H9 (cell line): ENCODE measurements at places on chromosomes 16 and 17. TPM values are rescaled to one million over a fixed set of nuclear protein-coding genes. Genes with fewer than 3 reads are reported as not detected.

The TEX2 gene
- 12.2 and 12.4 TPM in 2 replicates for total RNA-seq

The STAT5A gene
- total RNA-seq, result 4.3 and 6.4 TPM in 2 replicates

The RNF112 gene
- total RNA-seq, result 0.81 and 1.1 TPM in 2 replicates

GRCh38 chr17:55360971-55361370, 60.7 kb downstream of the MMD start:
- H3K27ac ChIP-seq, result no peak overlapping the region
- DNase-seq, result no peak
- no peak overlapping the region for H3K4me3 ChIP-seq
- H3K27me3 ChIP-seq, result no peaks in the 10 kb centered on the region

DNA sequence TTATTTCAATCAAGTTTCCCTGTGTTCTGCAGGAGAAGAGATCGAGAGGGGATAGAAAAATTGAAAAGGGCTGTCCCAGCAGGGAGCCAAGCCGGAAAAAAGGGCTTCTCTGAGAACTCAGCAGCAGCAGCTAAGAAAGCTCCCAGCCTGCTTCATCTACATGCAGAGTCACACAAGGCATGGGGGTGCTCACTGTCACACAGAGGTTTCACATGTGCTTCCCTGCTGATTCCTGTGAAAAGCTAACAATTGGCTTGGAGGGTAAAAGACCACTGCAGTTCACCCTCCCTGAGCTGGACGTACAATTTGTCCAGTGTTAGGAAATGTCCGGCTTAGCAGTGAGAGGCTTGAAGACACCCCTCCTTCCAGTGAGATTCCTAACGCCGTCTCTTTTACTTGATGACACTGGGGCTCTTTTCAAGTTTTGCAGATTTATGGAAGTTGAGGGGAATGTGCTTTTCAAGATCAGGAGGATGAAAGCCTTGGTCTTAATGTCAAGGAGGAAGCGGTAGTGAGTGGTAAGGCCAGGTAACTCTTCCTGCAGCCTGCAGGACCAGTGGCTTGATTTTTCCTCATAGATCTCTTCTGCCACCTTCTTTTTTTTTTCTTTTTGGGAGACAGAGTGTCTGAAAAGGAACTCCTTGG, 85.6 kb downstream of the WNT3 start:
- H3K27ac ChIP-seq, result no peak overlapping the region
- H3K4me1 ChIP-seq, result no peaks in the 10 kb centered on the region
- H3K36me3 ChIP-seq, result no peaks in the 10 kb centered on the region
- no peaks in the 10 kb centered on the region for H3K27me3 ChIP-seq

DNA sequence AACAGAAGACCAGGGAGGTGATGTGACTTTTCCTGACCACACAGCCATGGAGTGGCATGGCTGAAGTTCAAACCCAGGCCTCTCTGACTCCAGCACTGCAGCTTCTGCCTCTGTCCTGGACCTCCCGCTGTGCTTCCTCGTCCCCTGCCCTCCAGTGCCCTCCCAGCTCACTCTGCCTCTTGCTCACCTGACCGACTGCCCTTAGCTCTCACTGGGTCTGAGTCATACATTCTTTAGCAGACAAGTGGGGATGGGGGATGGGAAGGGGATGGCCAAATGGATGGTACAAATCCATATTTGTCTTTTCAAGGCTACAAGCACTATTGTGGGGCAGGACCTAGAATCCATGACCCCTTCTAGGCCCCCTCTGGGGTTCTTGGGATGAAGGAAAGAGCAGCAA, 33.0 kb downstream of the PITPNM3 start:
- peaks cover 3% of the 10 kb centered on the region for H3K36me3 ChIP-seq
- no peak overlapping the region for H3K27ac ChIP-seq
- no peak overlapping the region for H3K4me3 ChIP-seq
- DNase-seq, result peak; percentile 76
- H3K27me3 ChIP-seq, result no peaks in the 10 kb centered on the region

The ZP2 gene
- total RNA-seq, result not detected in 2 replicates

- DNase-seq, result no peak
- H3K4me3 ChIP-seq, result no peak overlapping the region
- no peaks in the 10 kb centered on the region for H3K27me3 ChIP-seq
- no peak overlapping the region for H3K27ac ChIP-seq
Measured at GRCh38 chr16:78813661-78814311, 714.3 kb downstream of the WWOX start.

- DNase-seq, result no peak
- no peaks in the 10 kb centered on the region; the same call in 1 of the 2 replicates for H3K4me1 ChIP-seq
- no peak overlapping the region for H3K4me3 ChIP-seq
- H3K36me3 ChIP-seq, result no peaks in the 10 kb centered on the region
Measured at GRCh38 chr16:84508502-84508901, 4.0 kb upstream of the MEAK7 start.

- no peak for DNase-seq
- no peaks in the 10 kb centered on the region for H3K27me3 ChIP-seq
- no peak overlapping the region for H3K4me3 ChIP-seq
- H3K36me3 ChIP-seq, result no peaks in the 10 kb centered on the region
- H3K27ac ChIP-seq, result no peak overlapping the region
Measured at GRCh38 chr17:65514082-65514481, 47.4 kb downstream of the AXIN2 start.

The CA4 gene
- total RNA-seq, result 1.4 and 1.7 TPM in 2 replicates

GRCh38 chr17:81093619-81094508, 58.9 kb downstream of the BAIAP2 start:
- no peaks in the 10 kb centered on the region for H3K36me3 ChIP-seq
- H3K27ac ChIP-seq, result no peak overlapping the region
- H3K4me1 ChIP-seq, result no peaks in the 10 kb centered on the region; the same call in 1 of the 2 replicates
- no peaks in the 10 kb centered on the region for H3K27me3 ChIP-seq
- H3K4me3 ChIP-seq, result no peak overlapping the region

The CLDN6 gene
- total RNA-seq, result 743 and 757 TPM in 2 replicates

GRCh38 chr17:71252436-71252835, 868.4 kb upstream of the SOX9 start:
- H3K27me3 ChIP-seq, result no peaks in the 10 kb centered on the region
- H3K27ac ChIP-seq, result no peak overlapping the region
- no peaks in the 10 kb centered on the region for H3K36me3 ChIP-seq
- no peaks in the 10 kb centered on the region for H3K4me1 ChIP-seq
- H3K4me3 ChIP-seq, result no peak overlapping the region
- DNase-seq, result no peak

The ZNF469 gene
- total RNA-seq, result 4.4 TPM in 2 replicates

GRCh38 chr16:9775998-9776397, 406.2 kb downstream of the GRIN2A start:
- H3K4me1 ChIP-seq, result no peaks in the 10 kb centered on the region; the same call in 1 of the 2 replicates
- no peak overlapping the region for H3K27ac ChIP-seq
- H3K27me3 ChIP-seq, result no peaks in the 10 kb centered on the region
- no peak overlapping the region for H3K4me3 ChIP-seq
- no peak for DNase-seq
- H3K36me3 ChIP-seq, result no peaks in the 10 kb centered on the region; the same call in 2 of the 3 replicates

The SGSH gene
- total RNA-seq, result 19.8 and 21.6 TPM in 2 replicates

GRCh38 chr16:24748242-24748641, 18.8 kb downstream of the TNRC6A start:
- DNase-seq, result no peak
- H3K27me3 ChIP-seq, result no peaks in the 10 kb centered on the region
- H3K36me3 ChIP-seq, result peaks cover 1% of the 10 kb centered on the region; the same call in 2 of the 3 replicates
- no peak overlapping the region for H3K27ac ChIP-seq

GRCh38 chr17:7445619-7445968, 733 bp downstream of the CHRNB1 start:
- H3K4me3 ChIP-seq, result peak overlapping the region; percentile 81
- H3K27me3 ChIP-seq, result peaks cover 1% of the 10 kb centered on the region; the same call in 1 of the 2 replicates
- no peak overlapping the region for H3K27ac ChIP-seq
- H3K36me3 ChIP-seq, result peaks cover 13% of the 10 kb centered on the region

- H3K36me3 ChIP-seq, result peaks cover 67% of the 10 kb centered on the region
- peak; percentile 82 for DNase-seq
- H3K27ac ChIP-seq, result no peak overlapping the region
- H3K4me1 ChIP-seq, result no peaks in the 10 kb centered on the region
Measured at GRCh38 chr17:82592767-82593589, 55.3 kb downstream of the WDR45B start.

- peak overlapping the region; percentile 76 for H3K4me3 ChIP-seq
- peaks cover 2% of the 10 kb centered on the region; the same call in 1 of the 2 replicates for H3K4me1 ChIP-seq
- no peaks in the 10 kb centered on the region for H3K27me3 ChIP-seq
- peak; percentile 88 for DNase-seq
- H3K36me3 ChIP-seq, result peaks cover 4% of the 10 kb centered on the region
- H3K27ac ChIP-seq, result no peak overlapping the region
Measured at GRCh38 chr17:45143767-45144198, 4.5 kb upstream of the HEXIM1 start.

The LAT gene
- total RNA-seq, result 3.7 and 4.3 TPM in 2 replicates

The INPP5K gene
- total RNA-seq, result 28.1 and 29.4 TPM in 2 replicates

DNA sequence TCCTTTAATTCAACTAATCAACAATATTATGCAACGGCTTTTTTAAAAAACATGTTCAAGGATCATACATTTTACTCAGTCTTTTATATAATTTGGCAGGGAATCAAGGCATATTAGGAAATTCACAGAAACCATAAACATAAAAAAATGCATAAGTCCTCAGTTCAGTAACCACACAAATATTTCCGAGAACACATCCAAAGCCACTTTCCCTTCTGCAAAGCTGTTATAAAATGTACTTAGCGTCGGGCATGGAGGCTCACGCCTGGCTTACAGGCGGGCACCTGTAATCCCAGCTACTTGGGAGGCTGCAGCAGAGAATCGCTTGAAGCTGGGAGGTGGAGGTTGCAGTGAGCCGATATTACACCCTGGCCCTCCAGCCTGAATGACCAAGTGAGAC, 9.7 kb upstream of the ZC3H7A start:
- H3K4me1 ChIP-seq, result no peaks in the 10 kb centered on the region
- DNase-seq, result no peak
- no peak overlapping the region for H3K4me3 ChIP-seq
- H3K27ac ChIP-seq, result no peak overlapping the region
- H3K27me3 ChIP-seq, result no peaks in the 10 kb centered on the region

- no peaks in the 10 kb centered on the region for H3K27me3 ChIP-seq
- H3K27ac ChIP-seq, result no peak overlapping the region
- H3K4me3 ChIP-seq, result no peak overlapping the region
- DNase-seq, result no peak
- no peaks in the 10 kb centered on the region for H3K36me3 ChIP-seq
Measured at GRCh38 chr16:31168848-31169247, 11.1 kb upstream of the FUS start.

The RNF157 gene
- total RNA-seq, result 7.7 and 9.9 TPM in 2 replicates

DNA sequence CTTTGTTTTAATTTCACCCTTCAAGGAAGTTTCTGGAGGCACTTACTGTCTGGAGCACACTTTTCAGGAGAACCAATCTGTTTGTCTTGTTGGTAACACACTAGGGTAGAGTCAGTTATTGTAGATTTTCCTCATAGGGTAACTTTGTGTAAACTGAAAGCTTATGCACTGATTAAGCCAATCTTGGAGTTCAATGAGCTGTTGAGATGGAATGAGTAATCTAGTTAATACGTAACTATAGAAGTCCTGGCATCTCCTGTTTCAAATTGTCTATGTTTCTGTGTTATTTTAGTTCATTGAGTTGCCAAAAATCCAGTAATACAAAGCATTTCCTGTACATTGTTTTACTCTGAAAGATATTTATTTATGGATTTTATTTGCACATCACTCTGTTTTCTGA, 111.6 kb upstream of the HAS3 start:
- H3K36me3 ChIP-seq, result peaks cover 10% of the 10 kb centered on the region; the same call in 2 of the 3 replicates
- DNase-seq, result no peak
- H3K27me3 ChIP-seq, result no peaks in the 10 kb centered on the region

GRCh38 chr16:23524886-23525285, 14.6 kb upstream of the GGA2 start:
- H3K4me1 ChIP-seq, result no peaks in the 10 kb centered on the region
- H3K4me3 ChIP-seq, result no peak overlapping the region
- peaks cover 78% of the 10 kb centered on the region for H3K36me3 ChIP-seq
- H3K27ac ChIP-seq, result no peak overlapping the region
- DNase-seq, result no peak

- no peaks in the 10 kb centered on the region for H3K36me3 ChIP-seq
- H3K4me1 ChIP-seq, result no peaks in the 10 kb centered on the region
- no peaks in the 10 kb centered on the region for H3K27me3 ChIP-seq
- no peak overlapping the region for H3K4me3 ChIP-seq
- H3K27ac ChIP-seq, result no peak overlapping the region
- no peak for DNase-seq
Measured at GRCh38 chr16:77700846-77701245, 21.5 kb upstream of the NUDT7 start.

DNA sequence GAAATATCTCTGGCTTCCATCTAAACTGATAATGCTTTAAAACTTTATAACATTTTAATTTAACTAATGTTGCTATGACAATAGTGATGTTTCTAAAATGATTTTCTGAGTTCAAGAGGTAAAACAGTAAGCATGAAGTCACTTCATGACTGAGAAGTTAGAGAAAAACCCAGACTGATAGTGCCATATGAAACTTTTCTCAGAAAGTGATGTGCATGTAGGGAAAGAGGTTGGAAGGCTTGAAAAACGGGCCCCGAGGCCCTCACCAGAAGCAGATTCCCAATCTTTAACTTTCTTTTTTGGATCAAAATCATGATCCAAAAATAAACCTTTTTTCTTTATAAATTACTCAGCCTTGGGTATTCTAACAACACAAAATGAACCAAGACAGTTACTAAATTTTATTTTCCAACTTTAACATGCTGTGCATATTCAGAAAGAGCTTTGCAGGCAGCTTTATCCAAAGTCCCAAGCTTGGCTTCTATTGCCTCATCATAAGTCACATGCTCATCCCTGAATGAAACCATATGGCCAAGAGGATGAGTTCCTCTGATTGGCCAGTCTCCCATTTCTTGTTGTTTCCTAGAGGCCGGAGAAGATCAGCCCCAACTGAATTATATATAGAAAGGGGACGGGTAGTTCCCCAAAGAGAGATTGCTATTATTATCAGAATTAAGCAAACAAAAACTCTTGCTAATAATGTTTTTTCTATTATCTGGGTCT, 357.6 kb upstream of the SALL1 start:
- H3K4me1 ChIP-seq, result no peaks in the 10 kb centered on the region
- H3K27me3 ChIP-seq, result no peaks in the 10 kb centered on the region
- no peak for DNase-seq
- no peak overlapping the region for H3K27ac ChIP-seq
- H3K36me3 ChIP-seq, result peaks cover 9% of the 10 kb centered on the region

The KRTAP9-8 gene
- not detected in 2 replicates for total RNA-seq

The CRISPLD2 gene
- 2.1 and 2.3 TPM in 2 replicates for total RNA-seq

- no peaks in the 10 kb centered on the region; the same call in 1 of the 2 replicates for H3K4me1 ChIP-seq
- H3K4me3 ChIP-seq, result no peak overlapping the region
- DNase-seq, result no peak
- no peaks in the 10 kb centered on the region for H3K27me3 ChIP-seq
Measured at GRCh38 chr16:72197545-72197944, 25.6 kb upstream of the PMFBP1 start.

DNA sequence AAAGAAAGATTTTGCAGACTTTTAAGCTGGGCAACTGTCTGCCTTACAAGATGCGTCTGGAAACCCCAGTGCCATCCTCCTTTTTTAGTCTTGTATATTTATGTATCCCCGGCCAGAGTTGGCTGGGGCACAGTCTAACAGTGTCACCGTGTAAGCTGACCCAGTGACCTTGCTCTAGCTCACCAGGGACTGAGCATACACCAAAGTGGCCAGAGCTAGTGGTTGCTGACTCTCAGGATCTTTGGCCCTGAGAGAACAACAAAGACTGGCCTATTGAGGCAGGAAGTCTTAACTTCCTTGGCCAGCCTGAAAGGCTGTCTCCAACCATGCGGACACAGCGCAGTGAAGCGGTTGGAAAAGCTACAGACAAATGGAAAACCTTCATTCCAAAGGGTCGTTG, 745.2 kb downstream of the WWOX start:
- no peak overlapping the region for H3K4me3 ChIP-seq
- no peaks in the 10 kb centered on the region for H3K27me3 ChIP-seq
- H3K27ac ChIP-seq, result no peak overlapping the region
- no peak for DNase-seq
- H3K36me3 ChIP-seq, result no peaks in the 10 kb centered on the region

The ABCC3 gene
- 0.31 and 0.59 TPM in 2 replicates for total RNA-seq
